ENCODE measurements at places on chromosomes 11 and 22.

GRCh38 chr22:47872761-47873535, 1110.5 kb downstream of the TBC1D22A start:
- no peak for DNase-seq

DNA sequence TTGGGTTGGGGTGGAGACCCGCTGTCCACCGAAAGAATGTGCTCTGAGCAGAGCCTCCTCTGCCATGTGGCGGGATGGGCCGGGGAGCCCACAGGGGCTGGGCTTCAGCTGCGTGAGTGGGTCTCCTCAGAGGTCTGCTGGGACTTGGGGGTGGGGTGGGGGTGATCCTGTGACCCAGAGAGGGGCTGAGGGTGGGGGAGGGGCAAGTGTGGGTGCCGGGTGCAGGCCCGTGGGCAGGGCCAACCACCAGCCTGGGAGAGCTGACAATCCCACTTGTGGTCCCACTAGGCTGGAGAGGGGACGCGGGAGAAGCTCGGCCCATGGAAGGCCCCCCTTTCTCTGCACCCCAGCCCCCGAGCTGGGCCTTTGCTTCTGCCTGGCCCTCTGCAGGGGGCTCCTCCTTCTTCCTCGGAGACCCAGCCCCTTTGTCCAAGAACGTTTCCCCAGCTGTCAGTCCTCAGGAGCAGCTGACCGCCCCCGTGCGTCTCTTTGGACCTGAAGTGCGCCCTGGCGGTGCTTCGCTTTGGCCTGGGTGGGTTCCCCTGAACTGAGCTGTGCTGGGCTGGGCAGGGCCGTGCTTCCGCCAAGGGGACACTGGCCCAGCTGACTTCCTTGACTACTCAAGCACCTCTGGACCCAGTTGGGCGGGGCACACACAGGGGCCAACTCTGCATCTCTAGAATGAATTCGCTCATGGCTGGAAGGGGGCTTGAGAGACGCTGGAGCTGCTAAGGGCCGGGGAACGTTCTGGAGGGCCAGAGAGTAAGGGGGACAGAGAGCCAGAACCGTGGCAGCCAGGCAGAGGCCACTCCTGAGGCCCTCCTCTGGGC, 30.2 kb downstream of the OSBPL5 start:
- DNase-seq: no peak

DNA sequence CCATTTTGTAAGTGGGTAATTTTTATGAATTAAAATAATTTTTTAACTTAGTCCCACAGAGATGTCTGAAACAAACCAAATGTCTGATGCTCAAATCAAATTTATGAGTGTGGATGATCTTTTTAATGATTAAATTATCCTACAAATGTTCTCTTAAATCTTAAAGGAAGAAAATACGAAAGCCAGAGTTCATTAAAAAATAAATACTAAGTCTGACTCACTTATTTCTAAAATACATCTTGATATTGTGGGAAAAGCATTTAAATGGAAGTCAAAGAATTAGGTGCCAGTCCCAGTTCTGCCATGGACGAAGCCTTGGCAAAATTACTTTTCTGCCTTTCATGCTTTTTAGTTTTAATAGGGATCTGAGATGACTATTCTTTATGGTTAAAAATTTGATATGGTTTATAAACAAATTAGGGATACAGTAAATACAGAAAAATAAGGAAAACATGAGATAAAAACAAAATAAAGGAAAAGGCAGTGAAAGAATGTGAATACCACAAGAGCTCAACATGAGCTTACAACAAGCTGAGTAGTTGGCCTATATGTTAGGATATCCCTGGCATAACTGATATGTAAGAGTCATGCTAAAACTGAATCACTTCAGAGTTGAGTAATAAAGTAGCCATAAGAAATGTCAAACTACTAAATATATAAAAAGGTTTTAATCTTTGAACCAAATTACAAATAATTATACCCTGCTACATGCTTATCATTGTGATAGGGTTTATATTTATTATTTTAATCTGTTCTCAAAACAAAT, 9.2 kb downstream of the CCDC34 start:
- no peak for DNase-seq

DNA sequence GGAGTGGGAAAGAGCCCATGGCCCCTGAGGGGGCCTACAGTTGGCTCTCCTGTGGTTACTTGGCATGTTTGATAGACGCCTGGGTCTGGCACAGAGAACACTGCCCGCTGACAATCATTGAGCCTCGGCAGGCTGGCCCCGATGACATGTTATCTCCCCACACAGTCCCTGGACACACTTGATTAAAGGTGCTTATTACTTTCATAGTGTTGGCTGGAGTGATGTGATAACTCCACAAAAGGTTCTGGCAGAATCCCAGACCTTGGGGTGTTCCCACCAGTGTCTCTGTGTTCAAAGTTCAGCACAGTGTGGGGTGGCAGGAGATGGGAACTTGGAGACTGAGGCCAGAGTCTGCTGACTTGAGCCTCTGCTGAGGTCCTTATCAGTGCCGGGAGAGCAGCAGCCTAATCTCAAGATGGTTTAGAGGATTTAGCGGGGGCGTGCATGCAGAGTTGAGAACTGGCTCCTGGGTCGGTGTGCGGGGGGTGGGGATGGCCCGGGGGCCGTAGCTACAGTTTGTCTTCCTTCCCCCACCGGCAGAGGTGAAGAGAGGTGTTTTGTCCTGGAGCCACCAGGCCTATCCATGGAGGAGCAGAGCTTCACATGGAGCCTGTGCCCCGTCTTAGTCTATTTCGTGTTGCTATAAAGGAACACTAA, 22.5 kb downstream of the PARVB start:
- no peak for DNase-seq

GRCh38 chr11:78395597-78395996, 22.0 kb downstream of the GAB2 start:
- no peak for DNase-seq

- DNase-seq: no peak
Measured at GRCh38 chr11:105861225-105861624, 160.8 kb downstream of the MSANTD4 start.

DNA sequence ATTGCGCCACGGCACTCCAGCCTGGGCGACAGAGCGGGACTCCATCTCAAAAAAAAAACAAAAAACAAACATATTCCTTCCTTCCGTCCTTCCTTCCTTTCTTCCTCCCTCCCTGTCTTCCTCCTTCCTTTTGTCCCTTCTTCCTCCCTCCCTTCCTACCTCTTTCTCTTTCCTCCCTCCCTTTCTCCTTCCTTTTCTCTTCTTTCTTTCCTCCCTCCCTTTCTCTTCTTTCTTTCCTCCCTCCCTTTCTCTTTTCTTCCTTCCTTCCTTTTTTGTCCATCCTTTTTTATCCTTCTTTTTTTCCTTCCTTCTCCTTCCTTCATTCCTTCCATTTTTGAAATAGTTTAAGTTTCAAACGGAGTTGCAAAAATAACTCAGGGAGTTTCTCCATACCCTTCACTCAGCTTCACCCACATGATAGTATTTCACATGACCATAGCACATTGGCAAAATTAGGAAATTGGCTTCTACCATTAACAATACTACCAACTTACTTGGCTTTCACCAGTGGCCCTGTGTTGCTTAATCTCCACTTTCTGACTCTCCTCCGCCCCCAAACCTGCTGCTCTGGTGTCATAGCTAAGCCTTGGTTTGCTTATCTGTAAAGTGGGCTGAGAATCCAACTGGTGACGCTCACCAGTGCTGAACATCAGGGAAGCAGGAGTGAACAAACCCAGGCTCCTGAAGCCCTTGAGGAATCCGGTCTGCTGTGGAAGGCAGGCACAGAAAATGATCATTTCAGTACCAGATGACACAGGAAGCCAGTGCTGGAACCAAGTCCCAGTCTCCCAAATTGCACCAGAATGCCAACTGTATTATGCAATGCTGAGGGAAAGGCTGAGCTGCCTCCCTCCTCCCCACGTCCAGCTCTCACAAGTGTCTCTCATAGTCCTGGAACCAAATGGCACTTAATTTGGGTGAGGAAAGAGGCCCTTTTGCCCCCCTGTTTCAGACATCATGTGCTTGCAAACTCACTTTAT, 17.2 kb upstream of the CRYBB3 start:
- DNase-seq: no peak

DNA sequence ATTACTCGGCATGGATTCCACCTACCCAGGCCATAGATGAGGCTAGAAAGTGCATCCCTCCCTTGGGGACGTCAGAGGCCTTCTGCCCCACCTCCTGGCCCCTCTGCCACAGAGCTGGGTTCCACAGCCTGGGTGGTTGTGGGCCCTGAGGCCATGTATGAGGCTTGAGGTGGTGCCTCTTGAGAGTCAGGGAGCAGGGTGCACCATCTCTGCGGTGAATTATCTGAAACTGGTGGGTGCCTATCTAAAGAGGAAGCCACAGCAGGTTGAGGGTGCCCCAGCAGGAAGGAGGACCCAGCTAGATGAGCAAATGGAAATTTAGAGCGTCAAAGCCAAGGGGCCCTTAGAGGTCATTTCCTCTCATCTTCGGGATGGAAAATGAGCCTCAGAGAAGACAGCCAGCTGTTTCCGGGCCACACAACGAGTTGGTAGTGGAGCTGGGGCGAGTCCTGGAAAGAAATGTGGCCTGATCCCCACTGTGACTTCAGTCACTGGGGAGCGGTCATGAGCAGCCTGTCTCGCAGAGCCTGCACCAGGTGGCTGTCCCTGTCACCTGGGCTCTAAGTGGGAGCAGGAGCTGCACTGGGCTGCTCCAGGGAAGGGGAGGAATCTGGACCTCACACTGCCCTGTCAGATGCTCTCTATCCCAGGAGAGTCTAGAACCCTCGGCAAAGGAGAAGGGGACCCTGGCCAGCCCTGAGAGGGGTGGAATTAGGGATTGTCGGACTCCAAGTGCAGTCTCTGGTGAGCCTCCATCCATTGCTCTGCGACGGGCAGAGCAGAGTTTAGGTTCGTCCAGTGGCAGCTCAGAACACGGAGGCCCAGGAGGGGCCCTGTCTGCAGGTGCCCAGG, 7.3 kb downstream of the ADORA2A start:
- DNase-seq: peak; percentile 60

GRCh38 chr22:19578180-19579004, 54.2 kb upstream of the CLDN5 start:
- DNase-seq: no peak

- no peak for DNase-seq
Measured at GRCh38 chr11:15189641-15190365, 75.1 kb downstream of the INSC start.

DNA sequence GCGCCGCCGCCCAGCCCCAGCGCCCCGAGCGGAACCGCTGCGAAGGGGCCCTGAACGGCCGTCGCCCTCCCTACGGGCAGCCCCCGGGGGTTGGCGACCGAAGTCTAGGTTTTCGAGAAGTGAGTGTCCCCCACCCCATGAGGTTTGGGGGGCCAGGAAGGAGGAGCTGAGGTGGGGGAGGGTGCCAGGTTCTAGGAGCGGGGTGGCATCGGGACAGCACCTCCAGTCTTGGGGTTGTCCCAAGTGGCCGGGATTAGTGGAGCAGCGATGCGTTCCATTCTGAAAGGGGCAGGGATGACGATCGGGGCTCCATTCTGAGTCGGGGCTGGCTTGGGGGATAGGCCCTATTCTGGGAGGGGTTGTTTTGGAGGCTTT, 408 bp downstream of the PPP2R5B start:
- DNase-seq: no peak

DNA sequence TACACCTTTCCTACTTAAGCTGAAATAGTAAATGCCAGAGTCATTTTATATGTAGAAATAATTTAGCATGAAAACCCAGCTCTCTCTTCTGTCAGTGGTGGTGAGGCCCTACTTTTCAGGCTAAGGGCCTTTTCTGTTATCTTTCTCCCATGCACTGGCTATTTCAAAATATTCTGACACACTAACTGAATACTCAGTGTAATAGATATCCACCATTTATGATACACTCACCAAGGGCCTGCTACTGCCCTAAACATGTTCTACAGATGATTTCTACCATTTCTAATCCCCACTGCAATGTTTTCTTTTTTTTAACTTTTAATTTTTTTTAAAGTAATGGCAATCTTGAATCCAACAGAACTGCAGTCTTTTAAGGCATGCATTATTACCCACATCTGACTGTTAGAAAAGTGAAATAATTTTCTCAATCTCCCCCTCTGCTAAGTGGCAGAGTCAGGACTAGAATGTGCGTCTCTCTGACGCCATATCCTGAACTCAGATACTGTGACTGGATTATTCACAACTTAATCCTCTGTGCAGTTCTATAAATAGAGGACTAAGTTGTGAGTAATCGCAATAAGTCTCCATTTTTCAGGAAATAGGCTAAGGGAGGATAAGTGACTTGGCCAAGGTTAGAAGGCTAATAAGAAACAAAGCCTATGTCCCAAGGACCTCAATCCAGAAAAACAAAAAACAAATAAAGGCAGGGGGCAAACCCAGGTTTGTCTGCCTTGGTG, 44.0 kb downstream of the GRAMD1B start:
- no peak for DNase-seq

GRCh38 chr11:67288198-67288451, 978 bp upstream of the ANKRD13D start:
- no peak for DNase-seq

- DNase-seq: no peak
Measured at GRCh38 chr22:19483481-19484244, 3.9 kb downstream of the CDC45 start.

DNA sequence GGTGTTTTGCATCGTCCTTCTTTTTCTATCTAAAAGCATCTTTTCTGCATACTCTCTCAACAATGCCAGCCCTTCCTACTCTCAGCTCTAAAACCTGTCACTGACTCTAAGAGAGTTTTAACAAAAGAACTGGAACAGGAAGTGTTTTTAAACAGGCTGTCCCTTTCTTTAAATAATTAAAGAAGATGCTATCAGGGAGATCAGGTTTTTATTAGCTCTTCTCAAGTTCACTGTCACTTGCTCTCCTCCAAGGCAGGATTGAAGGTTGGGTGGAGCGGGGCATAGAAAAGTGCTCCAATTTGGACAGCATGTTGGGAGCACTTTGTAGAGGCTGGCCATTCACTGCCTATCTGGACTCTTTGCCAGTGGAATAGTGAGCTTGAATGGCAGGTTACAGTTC, 56.4 kb upstream of the BARX2 start:
- DNase-seq: no peak

DNA sequence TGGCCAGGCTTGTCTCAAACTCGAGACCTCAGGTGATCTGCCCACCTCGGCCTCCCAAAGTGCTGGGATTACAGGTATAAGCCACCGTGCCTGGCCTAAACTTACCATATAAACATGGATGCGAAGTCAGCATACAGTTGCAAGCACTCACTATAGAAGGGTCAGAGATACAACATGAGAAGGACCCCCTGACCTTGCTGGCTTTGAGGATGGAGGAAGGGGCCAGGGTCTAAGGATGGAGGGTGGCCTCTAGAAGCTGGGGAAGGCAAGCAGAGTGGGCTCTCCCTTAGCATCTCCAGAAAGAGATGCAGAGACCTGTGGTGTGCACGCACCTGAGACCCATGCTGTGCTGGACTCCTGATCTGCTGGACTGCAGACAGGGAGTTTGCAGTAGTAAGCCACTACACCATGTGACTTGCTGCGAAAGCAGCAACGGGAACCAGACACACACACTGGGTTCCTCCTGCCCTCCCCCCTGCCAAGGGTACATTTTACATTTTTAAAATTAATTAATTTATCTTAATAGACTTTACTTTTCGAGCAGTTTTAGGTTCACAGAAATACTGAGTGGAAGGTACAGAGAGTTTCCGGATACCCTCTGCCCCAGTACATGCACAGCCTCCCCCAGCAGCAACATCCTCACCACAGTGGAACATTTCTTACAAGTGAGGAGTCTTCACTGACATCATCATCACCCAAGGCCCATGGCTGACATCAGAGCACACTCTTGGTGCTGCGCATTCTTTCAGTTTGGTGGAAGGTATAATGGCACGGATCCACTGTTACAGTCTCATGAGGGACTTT, 170.1 kb upstream of the B3GAT1 start:
- no peak for DNase-seq

GRCh38 chr11:10526974-10527918, 13.7 kb downstream of the RNF141 start:
- DNase-seq: no peak

- DNase-seq: no peak
Measured at GRCh38 chr11:4441515-4441914, 7.6 kb upstream of the OR52K2 start.

- DNase-seq: no peak
Measured at GRCh38 chr11:11089805-11090204, 232.0 kb upstream of the ZBED5 start.

Data from activated CD4-positive, CD25-positive, alpha-beta regulatory T cell treated with anti-CD3 and anti-CD28 coated beads, Interleukin-2, amount 50 U/mL, for 16 hours (primary cell).